ENCODE measurements at places on chromosomes 13 and 19.
A peak's percentile ranks its signal among the peaks of the same experiment; 100 is the strongest.

DNA sequence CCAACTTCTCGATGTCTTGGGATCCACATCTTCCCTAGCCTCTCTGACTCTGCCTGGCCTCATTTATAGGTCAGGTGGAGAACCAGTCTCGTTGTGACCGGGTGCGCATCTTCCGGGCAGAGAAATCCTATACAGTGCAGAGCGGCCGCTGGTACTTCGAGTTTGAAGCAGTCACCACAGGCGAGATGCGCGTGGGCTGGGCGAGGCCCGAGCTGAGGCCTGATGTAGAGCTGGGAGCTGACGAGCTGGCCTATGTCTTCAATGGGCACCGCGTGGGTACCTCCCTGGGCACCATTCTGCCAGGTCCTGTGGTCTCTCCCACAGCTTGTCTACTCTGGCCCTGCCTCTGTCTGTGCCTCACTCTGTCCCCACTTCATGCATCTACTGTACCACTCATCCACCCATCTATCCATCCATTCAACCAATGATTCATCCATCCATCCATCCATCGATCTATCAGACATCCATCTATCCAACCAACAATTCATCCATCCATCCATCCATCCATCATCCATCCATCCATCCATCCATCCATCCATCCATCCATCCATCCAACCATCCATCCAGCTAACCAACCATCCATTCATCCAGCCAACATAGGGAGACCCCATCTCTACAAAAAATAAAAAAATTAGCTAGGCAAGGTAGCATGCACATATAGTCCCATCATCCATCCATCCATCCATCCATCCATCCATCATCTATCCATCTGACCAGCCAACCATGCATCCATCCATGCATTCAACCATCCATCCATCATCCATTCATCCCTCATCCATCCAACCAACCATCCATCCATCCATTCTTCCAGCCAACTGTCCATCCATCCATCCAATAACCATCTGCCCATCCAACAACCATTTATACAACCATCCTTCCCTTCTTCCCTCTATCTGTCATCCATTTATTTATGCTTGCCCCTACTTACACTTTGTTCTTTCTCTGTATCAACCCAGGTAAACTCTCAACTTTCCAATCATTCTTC is 34.3 kb downstream of the RYR1 start:
- no peak for DNase-seq

GRCh38 chr13:93964146-93964512 is 515.4 kb downstream of the DCT start:
- DNase-seq, result no peak

- DNase-seq, result no peak
Observed at GRCh38 chr19:1325568-1326294, 40.1 kb downstream of the EFNA2 start.

DNA sequence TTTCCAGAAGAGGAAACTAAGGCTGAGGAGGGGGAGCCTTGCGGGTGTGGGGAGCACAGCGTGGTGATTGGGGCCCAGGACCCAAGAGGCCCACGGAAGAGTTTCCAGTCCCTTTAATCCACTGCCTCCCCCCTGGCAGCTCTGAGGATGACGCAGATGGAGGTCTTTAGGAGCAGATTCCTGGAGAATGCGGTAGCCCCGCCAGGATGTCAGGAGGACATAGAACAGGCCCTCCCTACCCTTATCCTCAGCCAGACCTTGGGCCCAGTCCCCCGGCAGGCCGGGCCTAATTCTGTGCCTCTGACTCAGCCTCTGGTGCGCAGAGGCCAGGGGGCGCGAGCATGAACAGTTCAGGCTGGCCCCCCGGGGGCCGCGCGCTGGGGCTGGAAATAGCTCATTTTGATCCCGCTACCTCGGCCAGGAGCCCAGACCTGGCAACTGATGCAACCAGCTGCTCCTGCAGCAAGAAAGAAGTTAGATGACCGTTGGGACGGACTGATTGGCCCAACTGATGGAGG is 461 bp upstream of the HSPB6 start:
- DNase-seq, result no peak

DNA sequence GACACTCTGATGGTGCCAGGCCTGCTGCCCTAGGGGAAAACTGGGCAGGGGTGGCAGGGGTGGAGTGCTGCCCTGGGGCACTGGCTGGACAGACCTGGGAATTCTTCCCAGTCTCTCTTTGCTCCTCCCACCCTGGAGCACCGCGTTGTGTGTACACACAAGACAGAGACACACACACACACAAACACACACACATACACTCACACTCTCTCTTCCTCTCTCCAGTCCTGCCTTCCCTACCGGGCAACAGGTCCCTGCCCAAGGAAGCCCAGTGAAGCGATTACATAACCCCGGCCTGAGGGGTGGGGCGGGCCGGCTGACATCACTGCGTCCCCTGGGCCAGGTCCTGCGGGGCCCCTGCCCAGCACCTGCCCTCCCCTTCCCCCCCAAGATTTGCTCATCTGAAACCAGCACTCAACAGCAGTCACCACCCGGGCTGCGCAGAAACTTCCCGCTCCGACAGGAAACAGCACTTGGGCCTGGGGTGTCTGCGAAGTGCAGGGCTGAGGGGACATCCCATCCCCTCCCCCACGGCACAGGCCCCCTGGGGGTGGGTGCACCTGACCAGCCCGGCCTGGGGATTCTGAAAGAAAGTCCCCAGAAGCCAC is 1.2 kb downstream of the MKNK2 start:
- peak; percentile 85 for DNase-seq

- peak; percentile 50 for DNase-seq
Observed at GRCh38 chr19:10911579-10912363, 16.7 kb downstream of the YIPF2 start.

- no peak for DNase-seq
Observed at GRCh38 chr13:50711996-50712395, 131.5 kb downstream of the DLEU7 start.

- no peak for DNase-seq
Observed at GRCh38 chr13:95676105-95676761, 706 bp upstream of the DNAJC3 start.

DNA sequence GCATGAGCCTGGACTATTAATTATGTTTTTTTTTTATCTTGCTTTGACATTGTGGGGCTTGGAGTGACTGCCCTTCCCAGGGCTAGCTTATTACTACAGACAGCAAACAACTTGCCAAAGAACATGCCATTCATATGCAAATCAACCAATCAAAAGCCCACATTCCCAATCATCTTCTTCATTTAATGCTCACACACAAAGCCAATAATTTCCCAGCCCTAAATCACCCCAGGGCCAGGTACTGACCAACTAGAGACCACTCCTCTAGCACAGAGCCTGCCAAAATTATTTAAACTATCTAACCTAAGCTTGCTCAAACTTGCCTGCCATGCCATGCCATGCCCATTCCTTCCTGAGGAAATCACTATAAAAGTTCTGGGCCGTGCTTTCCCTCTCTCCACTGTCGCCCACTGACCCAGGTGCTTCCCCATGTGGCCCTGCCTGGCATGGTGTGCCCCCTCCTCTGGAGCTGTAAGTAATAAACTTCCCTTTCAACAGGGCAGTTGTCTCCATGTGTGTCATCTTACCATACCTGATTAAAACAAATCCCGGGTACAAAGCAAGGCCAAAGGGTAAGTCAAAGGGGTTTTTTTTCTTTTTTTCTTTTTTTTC is 15.7 kb downstream of the PBX4 start:
- no peak for DNase-seq

- DNase-seq, result peak; percentile 39
Observed at GRCh38 chr19:610801-611480, 21.3 kb downstream of the HCN2 start.

DNA sequence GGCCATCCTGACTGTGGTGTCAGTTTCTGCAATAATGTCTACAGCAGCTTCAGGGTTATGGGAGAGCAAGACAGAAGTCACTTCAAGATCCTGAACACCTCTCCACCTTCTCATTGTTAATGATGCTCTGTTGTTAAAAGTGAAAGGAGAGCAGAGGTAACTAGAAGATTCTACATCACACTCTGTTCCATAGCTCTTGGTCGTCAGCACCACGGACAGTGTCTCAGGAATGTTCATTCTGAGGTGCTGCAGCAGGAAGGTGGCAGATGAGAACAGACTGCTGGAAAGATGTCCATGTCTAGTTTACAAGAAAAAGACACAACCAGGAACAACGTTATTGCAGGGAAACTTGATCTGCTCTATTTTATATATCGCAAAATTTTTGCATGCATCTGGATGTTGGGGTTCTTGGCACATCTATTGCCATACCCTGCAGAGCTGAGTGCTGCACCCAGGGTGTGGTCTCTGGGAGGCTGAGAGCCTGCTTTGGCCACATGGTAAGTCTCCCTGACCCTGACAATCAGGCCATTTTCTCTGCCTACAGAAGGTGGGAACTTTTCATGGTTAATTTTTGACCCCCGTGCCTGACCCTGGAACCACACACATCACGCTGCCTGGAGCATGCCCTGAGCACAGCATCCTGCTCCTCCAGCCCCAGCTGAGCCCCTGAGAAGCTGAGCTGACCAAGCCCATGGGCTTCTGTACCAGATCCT is 12.7 kb downstream of the CEACAM21 start:
- DNase-seq, result no peak
